Prostate gland (tissue), 2 donors: ENCODE measurements at places on chromosomes 11 and 22. TPM values are rescaled to one million over a fixed set of nuclear protein-coding genes. Genes with fewer than 3 reads are reported as not detected.
A peak's percentile ranks its signal among the peaks of the same experiment; 100 is the strongest.

CNGA4 gene
- total RNA-seq = 0.27 TPM

GALR3 gene
- total RNA-seq = not detected

TEF gene
- 51.7 TPM for total RNA-seq

ANKK1 gene
- total RNA-seq = 0.97 TPM

ABTB2 gene
- total RNA-seq = 3.0 TPM

BMAL1 gene
- 38.1 TPM for total RNA-seq

FGF4 gene
- total RNA-seq = not detected

SULT4A1 gene
- total RNA-seq = 0.14 TPM

DNA sequence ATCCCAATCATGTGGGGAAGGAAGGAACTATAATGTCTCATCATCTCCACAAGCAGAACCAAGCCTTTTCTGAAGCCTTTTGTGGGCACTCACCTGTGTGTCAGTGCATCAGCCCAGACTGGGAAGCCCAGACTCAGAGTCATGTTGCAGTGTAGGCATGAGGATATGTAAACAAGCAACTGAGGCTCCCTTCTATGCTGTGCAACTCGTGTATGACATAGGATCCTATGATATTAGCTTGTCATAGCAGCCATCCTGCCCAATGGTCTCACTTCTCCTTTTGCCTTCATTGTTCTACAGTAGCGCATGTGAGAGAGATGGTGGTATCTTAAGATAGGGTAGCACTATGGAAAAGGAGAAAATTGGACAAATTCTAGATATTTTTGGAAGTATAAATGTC, 103.4 kb upstream of the OLFML1 start:
- DNase-seq = no peak
- H3K4me1 ChIP-seq = no peaks in the 10 kb centered on the region
- H3K4me3 ChIP-seq = no peak overlapping the region
- H3K36me3 ChIP-seq = no peaks in the 10 kb centered on the region
- H3K27ac ChIP-seq = no peak overlapping the region
- H3K27me3 ChIP-seq = no peaks in the 10 kb centered on the region

DNA sequence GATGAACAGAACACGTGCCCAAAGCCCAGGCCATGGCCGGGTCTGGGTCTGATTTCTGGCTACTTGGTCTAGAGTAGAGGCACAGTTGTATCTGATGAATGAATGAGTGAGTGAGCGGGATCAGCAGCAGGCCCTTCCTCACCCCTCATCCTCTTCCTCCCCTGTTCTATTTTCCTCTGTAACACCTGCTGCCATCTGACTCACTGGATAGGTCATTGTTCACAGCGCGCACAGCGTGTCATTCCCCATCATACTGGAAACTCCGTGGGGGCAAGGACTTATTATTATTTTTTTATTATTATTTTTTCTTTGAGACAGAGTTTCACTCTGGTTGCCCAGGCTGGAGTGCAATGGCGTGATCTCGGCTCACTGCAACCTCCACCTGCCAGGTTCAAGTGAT, 13.9 kb downstream of the NCF4 start:
- no peaks in the 10 kb centered on the region for H3K36me3 ChIP-seq
- peak overlapping the region; percentile 72 for H3K27ac ChIP-seq
- peaks cover 10% of the 10 kb centered on the region for H3K4me1 ChIP-seq
- H3K4me3 ChIP-seq = no peak overlapping the region
- peaks cover 2% of the 10 kb centered on the region for H3K27me3 ChIP-seq

DNA sequence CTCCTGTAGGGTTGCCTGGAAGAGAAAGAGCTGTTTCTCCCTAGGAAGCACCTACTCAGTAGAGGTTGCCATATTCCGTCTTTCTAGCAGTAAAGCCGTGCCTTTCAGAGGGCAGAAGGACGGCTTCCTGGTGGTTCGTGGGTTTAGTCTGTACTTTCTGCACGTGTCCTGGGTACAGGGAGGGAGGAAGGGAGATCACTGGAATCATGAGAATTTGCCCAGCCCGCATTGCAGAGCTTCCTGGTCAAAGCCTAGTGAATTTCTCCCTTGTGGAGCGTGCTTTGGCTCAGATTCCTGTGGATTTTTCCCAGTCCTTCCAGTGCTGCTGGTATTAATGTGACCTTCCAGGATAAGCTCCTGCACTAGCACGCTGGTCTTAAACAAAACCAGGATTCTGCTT, 44.9 kb downstream of the GRAMD1B start:
- H3K27ac ChIP-seq = no peak overlapping the region
- H3K27me3 ChIP-seq = no peaks in the 10 kb centered on the region
- no peak for DNase-seq
- H3K36me3 ChIP-seq = no peaks in the 10 kb centered on the region

GRCh38 chr11:81497202-81497804, 1236.4 kb downstream of the FAM181B start:
- no peak overlapping the region for H3K4me3 ChIP-seq
- H3K27me3 ChIP-seq = no peaks in the 10 kb centered on the region
- no peaks in the 10 kb centered on the region for H3K4me1 ChIP-seq
- H3K36me3 ChIP-seq = no peaks in the 10 kb centered on the region

GRCh38 chr11:113334183-113334582, 19.8 kb downstream of the TTC12 start:
- H3K27ac ChIP-seq = no peak overlapping the region
- no peak for DNase-seq
- H3K36me3 ChIP-seq = peaks cover 6% of the 10 kb centered on the region

DNA sequence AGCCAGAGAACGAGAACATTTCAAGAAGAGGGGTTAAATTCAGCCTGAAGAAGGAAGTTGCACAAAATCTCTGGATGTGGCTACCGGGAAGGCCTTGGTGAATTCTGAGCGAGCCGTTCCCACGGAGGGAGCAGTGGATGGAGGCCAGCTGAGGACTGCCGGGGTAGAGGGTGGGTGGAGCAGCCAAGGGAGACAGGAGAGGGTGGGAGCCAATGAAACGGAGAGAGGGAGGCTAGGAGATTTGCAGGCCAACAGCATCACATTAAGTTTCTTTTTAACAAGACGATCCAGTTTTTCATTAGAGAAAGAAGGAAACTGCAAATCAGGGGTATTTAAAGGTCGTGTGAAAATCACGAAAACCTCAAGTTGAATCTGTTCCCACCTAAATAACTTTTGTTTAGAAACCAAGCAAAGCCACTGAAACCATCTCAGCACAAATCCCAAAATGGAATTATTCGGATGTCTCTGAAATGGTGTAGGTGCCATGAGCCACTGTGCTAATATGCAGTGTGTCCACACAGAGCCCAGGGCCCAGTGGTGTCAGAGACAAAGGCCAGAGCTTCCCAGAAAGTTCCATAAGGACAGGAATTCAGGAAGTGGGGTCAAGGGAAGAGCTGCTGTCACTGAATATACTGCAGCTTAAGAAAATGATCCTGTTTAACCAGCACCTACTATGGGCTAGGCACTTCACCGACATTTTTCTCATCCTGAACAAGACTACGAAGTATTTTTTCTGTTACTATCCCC, 59.7 kb upstream of the SLC35C1 start:
- H3K4me3 ChIP-seq = no peak overlapping the region
- no peaks in the 10 kb centered on the region for H3K4me1 ChIP-seq
- H3K27ac ChIP-seq = peak overlapping the region; percentile 19
- DNase-seq = no peak
- no peaks in the 10 kb centered on the region for H3K36me3 ChIP-seq

DNA sequence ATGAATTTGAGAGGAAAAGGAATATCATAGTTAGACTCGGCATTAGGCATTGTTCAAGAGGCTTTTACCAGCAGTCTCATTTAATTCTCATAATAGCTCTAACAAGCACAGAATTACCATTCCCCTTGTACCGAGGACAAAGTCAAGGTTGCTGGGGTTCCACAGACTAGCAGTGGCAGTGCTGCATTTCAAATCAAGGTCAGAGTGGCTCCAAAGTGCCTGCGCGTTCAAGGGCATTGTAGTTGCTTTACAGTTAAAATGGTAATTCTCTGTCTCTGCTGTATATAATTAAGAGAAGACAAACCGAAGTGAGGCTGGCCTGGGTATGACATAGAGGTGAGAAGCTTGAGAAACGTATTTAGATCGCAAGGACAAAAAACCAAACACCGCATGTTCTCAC, 40.4 kb upstream of the TP53AIP1 start:
- DNase-seq = no peak
- no peak overlapping the region for H3K27ac ChIP-seq
- no peaks in the 10 kb centered on the region for H3K36me3 ChIP-seq
- no peaks in the 10 kb centered on the region for H3K27me3 ChIP-seq
- no peaks in the 10 kb centered on the region for H3K4me1 ChIP-seq
- no peak overlapping the region for H3K4me3 ChIP-seq

GRCh38 chr11:75796091-75796435, 18.9 kb upstream of the UVRAG start:
- no peaks in the 10 kb centered on the region for H3K36me3 ChIP-seq
- no peak overlapping the region for H3K27ac ChIP-seq
- H3K4me1 ChIP-seq = no peaks in the 10 kb centered on the region
- no peak overlapping the region for H3K4me3 ChIP-seq

- no peak overlapping the region for H3K4me3 ChIP-seq
- H3K27ac ChIP-seq = no peak overlapping the region
- no peaks in the 10 kb centered on the region for H3K36me3 ChIP-seq
- no peaks in the 10 kb centered on the region for H3K4me1 ChIP-seq
- DNase-seq = no peak
These were observed 58.8 kb upstream of the RRAS2 start for GRCh38 chr11:14417617-14418374.

DNA sequence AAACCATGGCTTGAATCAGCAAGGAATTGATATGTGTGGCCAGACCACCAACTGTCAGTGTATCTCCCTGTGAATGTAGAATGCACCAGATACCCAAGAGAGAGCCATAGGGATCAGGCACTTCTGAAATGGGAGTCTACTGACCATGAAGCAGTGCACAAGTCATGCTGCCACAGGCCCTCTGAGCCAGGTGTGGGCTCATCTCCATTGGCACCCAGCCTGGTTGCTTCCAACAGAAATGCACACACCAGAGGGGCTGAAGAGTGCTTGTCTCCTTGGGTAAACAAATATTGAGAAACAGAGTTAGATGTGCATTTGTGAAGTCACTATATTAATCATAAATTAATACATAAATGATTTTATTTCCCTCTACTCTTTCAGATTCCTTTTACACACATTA, 28.4 kb upstream of the PANX1 start:
- H3K36me3 ChIP-seq = no peaks in the 10 kb centered on the region
- H3K27ac ChIP-seq = no peak overlapping the region
- no peak for DNase-seq
- H3K4me1 ChIP-seq = no peaks in the 10 kb centered on the region
- H3K27me3 ChIP-seq = no peaks in the 10 kb centered on the region

- no peak overlapping the region for H3K27ac ChIP-seq
- peaks cover 2% of the 10 kb centered on the region for H3K27me3 ChIP-seq
- H3K4me1 ChIP-seq = no peaks in the 10 kb centered on the region
- no peak for DNase-seq
These were observed 67.2 kb upstream of the DRD2 start for GRCh38 chr11:113542420-113542819.

DNA sequence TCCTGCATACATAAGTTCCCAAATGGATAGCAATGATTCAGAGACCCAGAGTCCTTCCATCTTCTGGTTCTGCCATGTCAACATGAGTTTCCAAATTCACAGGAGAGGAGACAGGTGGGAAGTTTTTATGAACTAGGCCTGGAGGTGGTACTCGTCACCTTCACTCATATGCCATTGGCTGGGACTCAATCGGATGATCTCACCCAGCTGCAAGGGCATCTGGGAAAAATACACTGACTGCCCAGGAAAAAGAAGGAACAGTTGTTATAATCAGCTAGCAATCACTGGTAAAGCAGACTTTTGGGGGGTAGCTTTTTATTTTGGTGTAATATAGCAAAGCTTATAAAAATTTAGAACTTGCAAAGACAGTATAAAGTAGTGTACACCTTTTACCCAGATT, 83.9 kb downstream of the OTOG start:
- no peaks in the 10 kb centered on the region for H3K36me3 ChIP-seq
- H3K4me1 ChIP-seq = no peaks in the 10 kb centered on the region
- no peaks in the 10 kb centered on the region for H3K27me3 ChIP-seq
- no peak overlapping the region for H3K4me3 ChIP-seq
- no peak overlapping the region for H3K27ac ChIP-seq

DNA sequence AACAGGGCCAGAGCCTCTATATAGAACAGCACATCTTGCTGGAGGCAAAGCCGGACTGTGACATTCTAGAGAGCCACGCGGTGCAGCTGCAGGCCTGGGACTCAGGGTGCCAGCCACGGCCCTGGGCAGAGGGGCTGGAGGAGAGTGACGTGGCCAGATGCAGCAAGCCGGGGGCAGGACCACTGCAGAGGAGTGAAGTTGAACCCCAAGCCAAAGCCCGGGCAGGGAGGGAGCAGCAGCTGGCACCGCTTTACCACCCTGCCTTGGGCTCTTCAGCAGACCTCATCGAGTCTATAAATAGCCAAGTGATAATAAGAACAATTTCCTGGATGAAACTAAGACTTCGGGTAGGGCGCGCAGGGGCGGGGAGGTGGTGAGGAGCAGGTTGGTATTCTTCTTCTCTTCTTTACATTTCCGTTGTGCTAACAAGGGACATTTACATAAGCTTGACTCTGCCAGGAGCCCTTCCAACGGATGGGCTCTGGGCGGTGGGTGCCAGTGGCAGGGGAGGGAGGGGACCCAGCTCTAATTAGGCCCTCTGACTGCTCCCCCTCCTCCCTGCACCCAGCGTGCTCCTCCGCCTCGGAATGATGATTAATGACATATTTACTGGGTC, 110.2 kb downstream of the ST3GAL4 start:
- DNase-seq = no peak
- no peak overlapping the region for H3K4me3 ChIP-seq
- H3K36me3 ChIP-seq = no peaks in the 10 kb centered on the region
- H3K27me3 ChIP-seq = no peaks in the 10 kb centered on the region
- no peak overlapping the region for H3K27ac ChIP-seq

DNA sequence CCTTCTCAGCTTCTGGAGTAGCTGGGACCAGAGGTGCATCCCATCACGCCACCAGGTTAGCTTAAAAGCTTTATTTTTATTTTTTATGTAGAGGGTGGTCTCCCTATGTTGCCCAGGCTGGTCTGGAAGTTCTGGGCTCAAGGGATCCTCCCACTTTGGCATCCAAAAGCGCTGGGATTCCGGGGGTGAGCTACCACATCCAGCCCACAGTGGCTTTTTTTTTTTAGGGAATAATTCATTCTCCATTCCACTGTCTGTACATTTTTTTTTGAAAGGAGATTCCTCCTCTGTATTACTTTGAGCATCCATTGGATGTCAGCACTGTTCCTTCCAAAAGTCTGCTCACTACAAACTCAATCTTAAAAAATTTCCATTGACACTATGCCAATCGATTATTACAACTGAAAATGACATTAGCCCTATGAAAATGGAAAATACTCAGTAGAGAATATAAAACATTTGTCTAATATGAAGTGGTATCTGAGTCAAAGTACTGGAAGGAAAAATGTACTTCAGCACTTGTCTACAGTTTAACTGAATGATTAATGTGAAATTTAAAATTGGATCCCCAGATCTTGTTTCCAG, 1.3 kb upstream of the LPXN start:
- H3K36me3 ChIP-seq = no peaks in the 10 kb centered on the region
- peak overlapping the region; percentile 100 for H3K27ac ChIP-seq
- no peak for DNase-seq
- peak overlapping the region; percentile 98 for H3K4me3 ChIP-seq
- H3K27me3 ChIP-seq = no peaks in the 10 kb centered on the region
